ENCODE measurements at places on chromosomes 3 and 15.

GRCh38 chr3:58293516-58293915 is 12.5 kb upstream of the RPP14 start:
- no peak for DNase-seq

GRCh38 chr3:40745381-40746106 is 220.8 kb downstream of the ZNF621 start:
- no peak for DNase-seq

GRCh38 chr3:72699631-72700030 is 148.6 kb downstream of the SHQ1 start:
- no peak for DNase-seq

- no peak for DNase-seq
Measured at GRCh38 chr3:179651687-179652446, 973 bp upstream of the USP13 start.

DNA sequence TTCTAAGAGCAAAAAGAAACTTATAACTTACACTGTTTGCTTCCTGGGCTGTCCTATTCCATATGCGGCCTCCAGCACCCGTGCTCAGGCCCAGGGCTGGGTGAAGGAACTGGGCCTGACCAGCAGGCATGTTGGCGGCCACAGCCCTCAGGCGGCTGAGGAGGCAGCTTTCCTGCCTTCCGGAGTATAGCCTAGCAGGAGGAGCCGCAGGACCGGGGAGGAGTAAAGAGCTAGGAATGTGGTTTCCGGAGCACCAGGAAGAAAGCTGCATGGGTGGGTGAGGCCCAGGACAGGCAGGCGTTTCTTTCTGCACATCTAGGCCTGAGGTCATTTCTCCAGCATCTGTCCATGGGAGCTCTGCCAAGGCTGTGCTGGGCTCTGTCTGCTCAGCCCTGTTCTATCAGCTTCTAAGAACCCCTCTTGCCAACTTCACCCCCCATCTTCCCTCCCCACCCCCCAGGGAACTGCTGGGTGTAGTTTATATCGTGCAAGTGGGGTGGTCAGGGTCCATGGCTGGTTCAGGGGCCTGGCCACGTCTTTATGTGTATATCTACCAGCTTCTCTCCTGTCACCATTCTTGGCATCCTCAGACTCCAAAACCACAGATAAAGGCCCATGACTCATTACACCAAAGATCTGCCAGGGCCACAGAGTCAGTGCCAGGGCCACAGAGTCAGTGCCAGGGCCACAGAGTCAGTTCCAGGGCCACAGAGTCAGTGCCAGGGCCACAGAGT is 7.8 kb upstream of the KIF7 start:
- no peak for DNase-seq

- no peak for DNase-seq
Measured at GRCh38 chr3:74789111-74789510, 174.7 kb upstream of the CNTN3 start.

- DNase-seq: no peak
Measured at GRCh38 chr3:32989171-32989570, 37.7 kb downstream of the CCR4 start.

- DNase-seq: peak; percentile 21
Measured at GRCh38 chr15:31598620-31599019, 272.0 kb downstream of the KLF13 start.

DNA sequence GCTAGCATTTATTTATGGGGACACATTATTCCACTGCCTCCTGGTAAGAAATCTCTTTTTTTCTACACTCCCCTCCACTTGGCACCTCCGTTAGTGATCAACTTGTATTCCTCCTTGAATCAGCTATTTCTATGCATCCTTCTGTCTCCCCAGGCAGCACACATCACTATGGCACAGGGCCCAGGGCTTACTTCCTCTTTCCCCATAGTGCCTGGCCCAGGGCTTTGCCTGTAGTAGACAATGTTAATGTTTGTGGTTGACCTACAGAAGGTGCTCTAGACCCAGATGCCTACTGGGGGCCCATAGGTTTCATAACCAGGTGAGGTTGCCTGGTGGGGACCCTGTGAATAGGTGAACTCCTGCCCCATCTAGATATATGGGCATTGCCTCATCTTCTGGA is 44.9 kb downstream of the EPHB1 start:
- no peak for DNase-seq

DNA sequence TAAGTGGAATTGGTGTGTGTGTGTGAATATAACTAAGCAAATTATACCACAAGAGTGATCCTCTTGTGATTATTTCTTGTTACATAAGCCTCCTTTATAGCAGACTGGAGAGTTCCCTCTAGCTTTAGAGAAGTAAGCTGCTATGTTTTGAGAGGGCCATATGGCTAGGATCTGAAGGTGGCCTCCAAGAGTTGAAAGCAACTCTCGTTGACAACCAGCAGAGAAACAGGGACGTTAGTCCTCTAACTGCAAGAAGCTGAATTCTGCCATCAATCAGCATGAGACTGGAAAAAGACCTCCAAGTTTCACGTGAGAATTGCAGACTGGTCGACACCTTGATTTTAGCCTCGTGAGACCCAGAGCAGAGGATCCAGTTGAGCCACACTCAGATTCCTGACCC is 278.5 kb upstream of the ZNF717 start:
- no peak for DNase-seq

- no peak for DNase-seq
Measured at GRCh38 chr15:38930851-38931572, 366.4 kb upstream of the RASGRP1 start.

GRCh38 chr3:150148227-150148626 is 177.5 kb upstream of the PFN2 start:
- DNase-seq: no peak

DNA sequence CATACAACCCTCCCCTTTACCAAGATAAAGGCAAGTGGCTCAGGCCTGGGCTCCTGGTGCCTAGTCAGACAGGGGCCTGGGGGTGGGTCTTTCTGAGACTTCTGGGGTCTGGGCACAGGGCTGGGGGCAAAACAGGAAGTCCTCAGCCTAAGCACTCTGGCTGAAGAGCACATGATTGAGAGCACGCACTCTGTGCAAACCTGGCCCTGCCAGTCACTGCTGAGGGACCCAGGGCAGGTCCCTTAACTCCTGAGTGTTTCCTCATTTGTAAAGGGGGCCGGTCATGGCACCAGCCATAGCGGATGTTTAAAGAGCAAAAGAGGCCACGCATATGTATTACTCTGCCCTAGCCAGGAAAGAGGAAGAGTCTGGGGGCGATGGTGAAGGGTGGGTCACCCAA is 16.0 kb downstream of the TKT start:
- no peak for DNase-seq
